Stimulated activated CD4-positive, alpha-beta T cell treated with anti-CD3 and anti-CD28 coated beads, Interleukin-1b, Interleukin-23, amount 100 ng/mL, for 4 hours (primary cell): ENCODE measurements at places on chromosomes 1 and 21.

DNA sequence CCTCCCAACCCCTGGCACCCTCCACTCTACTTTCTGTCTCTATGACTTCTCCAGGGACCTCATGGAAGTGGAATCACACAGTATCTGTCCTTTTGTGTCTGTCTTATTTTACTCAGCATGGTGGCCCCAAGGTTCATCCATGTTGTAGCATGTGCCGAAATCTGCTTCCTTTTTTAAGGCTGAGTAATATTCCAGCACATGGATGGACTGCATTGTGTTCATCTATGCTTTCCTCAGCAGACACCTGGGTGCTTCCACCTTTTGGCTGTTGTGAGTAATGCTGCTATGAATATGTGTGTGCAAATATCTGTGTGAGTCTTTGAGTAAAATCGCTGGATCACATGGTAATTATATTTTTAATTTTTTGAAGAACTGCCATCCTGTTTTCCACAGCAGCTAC lies 1.6 kb upstream of the PFKL start:
- no peak for DNase-seq

GRCh38 chr1:85555867-85556573 lies 24.5 kb upstream of the CCN1 start:
- no peak for DNase-seq

- no peak for DNase-seq
These were observed 14.5 kb upstream of the SH3BGRL3 start for GRCh38 chr1:26265405-26265804.

GRCh38 chr1:30693366-30693765 lies 30.0 kb downstream of the MATN1 start:
- no peak for DNase-seq

GRCh38 chr1:222465211-222466041 lies 82.5 kb downstream of the HHIPL2 start:
- DNase-seq = peak; percentile 56
